Daoy (cell line): ENCODE measurements at places on chromosomes 6 and 20. TPM values are rescaled to one million over a fixed set of nuclear protein-coding genes. Genes with fewer than 3 reads are reported as not detected.

GRCh38 chr6:63353286-63353630 is 33.5 kb upstream of the LGSN start:
- DNase-seq = no peak

The SH3BGRL2 gene
- 13.2 and 15.8 TPM in 2 replicates for total RNA-seq

DNA sequence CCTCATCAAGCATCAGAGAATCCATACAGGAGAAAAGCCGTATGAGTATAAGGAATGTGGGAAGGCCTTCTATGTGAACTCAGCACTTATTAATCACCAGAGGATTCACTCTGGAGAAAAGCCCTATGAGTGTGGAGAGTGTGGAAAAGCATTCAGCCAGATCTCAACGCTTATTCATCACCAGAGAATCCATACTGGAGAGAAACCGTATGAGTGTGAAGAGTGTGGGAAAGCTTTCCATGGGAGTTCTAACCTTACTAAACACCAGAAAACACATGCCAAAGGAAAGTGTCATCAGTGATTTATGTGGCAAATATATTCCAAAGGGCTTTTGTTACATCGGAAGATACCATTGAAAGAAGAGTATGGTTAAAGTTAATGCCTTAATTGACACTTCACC is 25.4 kb downstream of the ZKSCAN8 start:
- DNase-seq = peak; percentile 39

DNA sequence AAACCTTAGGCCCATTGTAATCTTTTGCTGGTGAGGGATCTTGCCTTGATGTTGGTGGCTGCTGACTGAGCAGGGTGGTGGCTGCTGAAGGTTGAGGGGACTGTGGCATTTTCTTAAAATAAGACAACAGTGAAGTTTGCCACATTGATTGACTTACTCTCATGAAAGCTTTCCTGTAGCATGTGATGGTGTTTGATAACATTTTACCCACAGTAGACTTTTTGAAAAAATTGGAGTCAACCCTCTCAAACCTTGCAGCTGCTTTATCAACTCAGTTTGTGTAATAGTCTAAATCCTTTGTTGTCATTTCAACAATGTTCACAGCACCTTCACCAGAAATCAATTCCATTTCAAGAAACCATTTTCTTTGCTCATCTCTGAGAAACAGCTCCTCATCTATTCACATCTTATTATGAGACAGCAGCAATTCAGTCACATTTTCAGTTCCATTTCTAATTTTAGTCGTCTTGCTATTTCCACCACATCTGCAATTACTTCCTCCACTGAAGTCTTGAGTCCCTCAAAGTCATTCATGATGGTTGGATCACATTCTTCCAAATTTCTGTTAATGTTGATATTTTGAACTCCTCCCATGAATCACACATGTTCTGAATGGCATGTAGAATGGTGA is 37.2 kb downstream of the CST9L start:
- no peak for DNase-seq

GRCh38 chr6:118770835-118771234 is 119.4 kb upstream of the CEP85L start:
- no peak for DNase-seq

GRCh38 chr20:52383995-52384621 is 192.5 kb upstream of the ZFP64 start:
- DNase-seq = no peak

GRCh38 chr6:89689732-89690131 is 51.2 kb upstream of the LYRM2 start:
- DNase-seq = no peak

DNA sequence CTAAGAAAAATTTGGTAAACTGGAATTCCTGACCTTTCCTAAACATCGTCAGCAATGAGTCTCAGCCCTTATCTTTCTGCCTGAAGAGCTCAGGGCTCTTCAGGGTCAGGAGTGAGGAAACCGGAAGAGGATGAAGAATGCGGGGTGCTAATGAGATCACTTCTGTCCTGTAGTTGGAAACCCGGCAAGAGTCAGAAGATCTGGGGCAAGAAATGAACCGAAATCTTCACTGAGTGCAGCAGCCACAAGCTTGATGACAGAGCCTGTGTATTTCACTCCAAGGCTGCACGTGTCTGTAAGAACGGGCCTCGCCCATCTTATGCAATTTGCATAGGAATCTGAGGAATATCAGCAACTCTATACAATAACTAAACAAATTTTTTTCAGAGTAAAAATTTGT is 60.4 kb upstream of the QKI start:
- peak; percentile 69 for DNase-seq

- no peak for DNase-seq
These were observed 6.8 kb downstream of the PMEPA1 start for GRCh38 chr20:57703013-57703412.

GRCh38 chr6:125918230-125918629 is 38.3 kb upstream of the HINT3 start:
- no peak for DNase-seq

- DNase-seq = no peak
These were observed 56.5 kb upstream of the DST start for GRCh38 chr6:56699066-56699654.

The PAK1IP1 gene
- 90.3 and 103 TPM in 2 replicates for total RNA-seq

DNA sequence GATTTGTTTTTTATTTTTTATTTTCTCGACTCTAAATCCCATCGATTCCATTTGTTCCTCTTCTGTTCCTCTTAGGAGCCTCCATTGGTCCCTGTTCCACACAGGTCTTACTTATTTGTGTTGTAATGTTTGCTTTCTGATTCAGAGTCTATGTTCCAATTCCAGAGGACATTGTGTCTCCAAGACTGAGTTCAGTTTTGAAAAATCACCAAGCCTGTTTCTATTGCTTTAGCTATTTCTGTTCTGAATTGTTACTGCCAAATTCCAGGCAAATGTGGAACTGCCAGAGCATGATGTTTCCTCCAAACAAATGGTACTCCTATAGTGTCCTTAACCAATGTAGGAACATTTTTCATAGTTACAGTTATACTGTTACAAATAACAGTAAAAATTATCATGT is 270.9 kb upstream of the SPTLC3 start:
- no peak for DNase-seq

- peak; percentile 73 for DNase-seq
These were observed 155.6 kb upstream of the SNX9 start for GRCh38 chr6:157667211-157668008.

The SLC22A23 gene
- total RNA-seq = 1.5 and 2.7 TPM in 2 replicates

The NCOA7 gene
- 32.7 and 40.2 TPM in 2 replicates for total RNA-seq

GRCh38 chr6:150622941-150623874 is 23.5 kb downstream of the PLEKHG1 start:
- no peak for DNase-seq

DNA sequence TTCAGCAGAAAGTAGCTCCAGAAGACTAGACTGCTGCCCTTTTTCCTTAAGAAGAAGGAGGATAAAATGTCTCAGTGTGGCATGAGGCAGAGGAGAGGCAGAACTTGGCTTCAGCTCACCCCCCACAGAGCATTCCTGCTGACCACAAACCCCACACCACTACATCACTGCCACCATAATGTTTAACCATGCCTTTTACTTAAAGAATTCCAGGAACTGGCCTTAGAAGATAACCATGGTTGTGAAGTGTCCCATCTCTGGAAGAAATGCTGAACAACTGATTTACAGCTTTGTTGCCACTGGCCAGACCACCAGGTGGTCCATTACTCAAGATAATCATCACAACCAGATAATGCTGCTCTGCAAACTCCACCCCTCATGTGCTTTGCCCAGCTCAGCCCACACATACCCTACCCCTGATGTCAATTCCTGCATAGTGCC is 154.1 kb downstream of the CD24 start:
- peak; percentile 94 for DNase-seq

DNA sequence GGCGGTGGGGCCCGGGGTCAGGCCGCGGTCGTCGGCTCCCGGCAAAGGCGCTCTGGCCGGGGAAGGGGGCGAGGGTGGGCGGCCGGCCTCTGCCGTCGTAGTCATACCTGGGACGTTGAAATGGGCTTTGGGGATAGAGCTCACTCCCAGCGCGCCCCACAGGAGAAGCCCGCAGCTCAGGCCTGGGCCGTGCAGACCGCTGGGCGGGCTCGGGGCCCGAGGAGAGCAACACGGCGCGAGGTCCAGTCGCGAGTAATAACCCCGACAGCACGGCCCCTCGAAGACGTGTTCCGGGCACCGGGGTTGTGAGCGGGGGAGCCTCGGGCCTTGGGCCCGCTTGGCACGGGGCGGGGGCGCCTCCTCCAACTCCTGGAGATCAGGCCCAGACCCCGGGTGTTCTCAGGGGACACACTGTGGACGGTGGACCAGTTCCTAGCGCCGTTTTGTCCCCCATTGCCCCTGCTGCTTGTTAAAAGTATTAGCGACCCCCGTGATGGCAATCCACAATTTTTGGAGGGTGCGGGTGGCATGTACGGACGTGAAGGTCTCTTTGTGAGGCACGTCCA is 10.9 kb downstream of the FOXC1 start:
- DNase-seq = no peak

DNA sequence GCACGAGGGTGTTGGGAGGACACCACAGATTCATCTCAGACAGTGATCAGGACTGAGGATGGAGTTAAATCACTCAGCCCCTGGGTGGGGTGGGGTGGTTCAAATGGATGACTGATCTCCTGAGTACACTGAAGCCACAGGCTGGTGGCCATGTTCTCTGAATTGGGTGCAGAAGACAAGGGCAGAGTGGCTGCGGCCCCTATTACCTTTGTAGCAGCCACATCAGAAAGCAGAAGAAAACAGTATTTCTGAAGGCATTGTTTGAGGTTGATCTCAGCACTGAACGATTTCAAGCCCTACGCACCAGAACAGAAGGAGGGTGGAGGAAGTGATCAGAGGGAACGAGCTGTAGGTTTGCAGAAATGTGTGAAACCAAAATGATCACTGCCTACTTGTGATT is 71.6 kb downstream of the SH3BGRL2 start:
- DNase-seq = no peak

- DNase-seq = no peak
These were observed 48.5 kb downstream of the KIF13A start for GRCh38 chr6:17938901-17939300.

DNA sequence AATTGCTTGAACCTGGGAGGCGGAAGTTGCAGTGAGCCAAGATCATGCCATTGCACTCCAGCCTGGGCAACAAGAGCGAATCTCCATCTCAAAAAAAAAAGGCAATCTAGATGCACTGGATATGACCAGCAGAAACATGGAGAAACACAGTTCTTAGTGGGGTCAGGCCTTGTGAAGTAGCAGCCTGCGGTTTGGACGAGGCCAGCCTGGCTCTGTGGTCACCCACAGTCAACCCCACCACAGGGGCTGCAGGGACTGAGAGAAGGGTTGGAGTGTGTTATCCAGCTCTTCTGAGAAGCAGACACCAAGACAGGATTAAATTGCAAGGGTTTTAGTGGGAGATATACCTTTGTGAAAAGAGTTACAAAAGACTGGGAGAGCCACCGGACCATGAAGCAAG is 194.3 kb upstream of the PROKR2 start:
- no peak for DNase-seq

DNA sequence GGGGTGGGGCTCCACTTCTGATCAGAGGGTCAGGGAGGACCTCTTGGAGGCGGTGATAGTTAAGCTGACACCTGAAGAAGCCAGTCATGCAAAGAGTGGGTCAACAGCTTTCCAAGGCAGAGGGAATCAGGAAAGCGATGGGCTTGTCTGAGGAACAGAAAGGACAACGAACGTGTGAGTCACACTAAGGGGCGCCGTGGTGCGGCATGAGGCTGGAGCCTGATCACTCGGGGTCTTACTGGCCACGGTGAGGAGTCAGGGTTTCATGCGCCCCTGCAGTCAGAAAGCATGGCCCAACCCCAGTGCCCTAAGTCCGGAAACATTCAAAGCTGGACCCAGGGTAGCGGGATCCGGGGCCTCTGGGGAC is 50.6 kb upstream of the SLC32A1 start:
- peak; percentile 65 for DNase-seq

DNA sequence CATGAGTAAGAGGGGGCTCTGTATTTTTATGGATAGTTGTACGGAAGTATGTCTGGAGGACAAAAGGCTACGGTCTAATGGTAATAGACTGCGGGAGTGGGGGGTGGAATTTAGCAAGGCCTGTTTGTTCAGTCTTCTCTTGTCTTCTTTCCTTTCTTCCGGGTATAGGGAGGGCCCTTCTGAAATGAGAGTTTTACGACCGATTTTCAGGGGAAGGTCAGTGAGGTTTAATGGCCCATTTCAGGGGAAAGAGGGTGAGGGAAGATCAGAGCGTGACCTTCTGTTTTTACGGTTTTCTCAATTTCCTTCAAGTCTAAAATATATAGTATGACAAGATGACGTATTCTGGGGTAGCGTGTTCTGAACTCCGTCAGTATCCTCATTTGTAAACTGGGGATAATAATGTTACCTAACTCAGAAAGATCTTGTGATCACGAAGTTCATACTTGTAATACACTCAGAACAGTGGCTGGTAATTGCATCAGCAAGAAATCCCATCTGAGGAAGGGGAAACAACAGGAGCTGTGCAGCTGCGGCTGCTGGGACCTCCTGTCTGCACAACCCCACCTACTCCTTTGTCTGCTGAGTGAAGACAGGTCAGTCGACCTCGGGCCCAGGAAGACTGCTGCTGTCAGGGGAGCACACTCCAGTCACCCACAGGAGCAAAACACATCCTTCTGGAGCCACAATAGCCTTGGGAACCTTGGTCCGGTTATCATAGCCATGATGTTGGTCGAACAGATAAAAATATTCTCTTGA is 90.4 kb downstream of the MAP3K7 start:
- DNase-seq = no peak

DNA sequence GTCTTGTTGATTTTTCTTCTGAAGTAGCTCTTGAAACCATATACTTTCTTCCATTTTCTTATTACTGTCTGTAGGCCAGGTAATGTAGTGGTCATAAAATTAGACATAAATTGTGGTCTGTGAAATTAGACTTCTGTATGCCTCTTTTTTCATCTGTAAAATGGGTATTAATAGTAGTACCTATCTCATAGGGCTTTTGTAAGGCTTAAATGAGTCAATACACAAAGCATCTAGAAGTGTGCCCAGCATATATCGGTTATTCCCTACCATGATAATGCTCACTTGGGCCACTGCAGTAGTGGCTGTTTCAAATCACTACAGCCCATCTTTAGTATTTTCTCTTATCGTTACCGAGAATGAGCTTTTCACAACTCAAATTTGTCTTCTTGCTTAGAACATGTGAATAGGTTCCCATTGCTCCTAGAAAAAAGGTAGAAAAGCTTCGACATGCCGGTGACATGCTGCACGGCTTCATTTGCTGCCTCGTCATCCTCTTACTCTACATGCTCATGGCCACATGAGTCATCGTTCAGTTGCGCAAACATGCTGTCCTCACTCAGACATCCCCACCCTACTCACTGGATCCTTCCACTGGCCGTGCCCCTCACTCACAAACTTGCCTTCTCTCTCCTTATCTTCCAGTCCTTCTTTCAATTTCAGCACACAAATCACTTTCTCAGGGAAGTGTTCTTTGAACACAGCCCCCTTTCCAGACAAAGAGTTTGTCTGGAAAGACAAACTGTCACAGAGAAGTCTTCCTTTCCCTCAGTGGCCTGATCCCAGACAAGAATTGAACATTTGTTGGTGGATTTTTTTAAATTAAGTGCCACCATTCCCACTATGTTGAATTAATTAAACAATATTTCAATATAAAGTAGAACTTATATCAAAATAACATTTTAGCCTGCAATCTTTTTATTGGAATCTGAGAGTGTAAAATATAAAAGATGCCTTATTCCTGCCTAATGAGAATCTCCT is 32.2 kb upstream of the ERVFRD-1 start:
- peak; percentile 96 for DNase-seq
